Bronchial epithelial cell (primary cell): ENCODE measurements at places on chromosomes 11 and 22. TPM values are rescaled to one million over a fixed set of nuclear protein-coding genes. Genes with fewer than 3 reads are reported as not detected.

TRAPPC4 gene
- total RNA-seq, result 115 and 123 TPM in 2 replicates

SEC14L6 gene
- not detected in 2 replicates for total RNA-seq

GLYAT gene
- not detected in 2 replicates for total RNA-seq

RBMXL2 gene
- not detected in 2 replicates for total RNA-seq

TRIM66 gene
- 4.2 and 5.4 TPM in 2 replicates for total RNA-seq

MAPK12 gene
- 12.4 and 14.1 TPM in 2 replicates for total RNA-seq

ABCG4 gene
- under 0.01 and 0.13 TPM in 2 replicates for total RNA-seq

SEPTIN5 gene
- total RNA-seq, result 5.8 and 18.3 TPM in 2 replicates

KCNK4 gene
- under 0.01 TPM in 1 of 2 replicates, not detected in the other for total RNA-seq

OR51B2 gene
- not detected in 2 replicates for total RNA-seq

MUS81 gene
- 58.4 and 63.8 TPM in 2 replicates for total RNA-seq

MS4A12 gene
- not detected in 2 replicates for total RNA-seq

MAP6 gene
- total RNA-seq, result 0.13 TPM in 1 of 2 replicates, not detected in the other

MRGPRE gene
- not detected in 2 replicates for total RNA-seq

B4GALNT4 gene
- total RNA-seq, result 10.8 and 11.4 TPM in 2 replicates

TRPM5 gene
- not detected in 2 replicates for total RNA-seq

MRPL23 gene
- 97.7 and 125 TPM in 2 replicates for total RNA-seq

CCDC116 gene
- total RNA-seq, result not detected in 2 replicates

C11orf86 gene
- not detected in 2 replicates for total RNA-seq

PRG3 gene
- not detected in 2 replicates for total RNA-seq

TRIM3 gene
- 7.6 and 9.9 TPM in 2 replicates for total RNA-seq

LBHD1 gene
- total RNA-seq, result 0.77 and 1.1 TPM in 2 replicates

SYT12 gene
- 2.0 and 2.9 TPM in 2 replicates for total RNA-seq

KIAA0930 gene
- 72.1 and 78.5 TPM in 2 replicates for total RNA-seq

PATZ1 gene
- total RNA-seq, result 3.2 and 5.3 TPM in 2 replicates

TLCD5 gene
- 1.7 and 1.8 TPM in 2 replicates for total RNA-seq

TEX54 gene
- total RNA-seq, result not detected in 2 replicates

SCN4B gene
- 0.53 and 1.2 TPM in 2 replicates for total RNA-seq
